Epithelial cell of proximal tubule (primary cell): ENCODE measurements at places on chromosomes 6 and 20. TPM values are rescaled to one million over a fixed set of nuclear protein-coding genes. Genes with fewer than 3 reads are reported as not detected.

Gene TGM3
- total RNA-seq = not detected in 2 replicates

Gene GRM1
- 0.51 TPM in 1 of 2 replicates, not detected in the other for total RNA-seq

Gene UCKL1
- total RNA-seq = 16.2 and 35.7 TPM in 2 replicates

Gene ANKRD66
- total RNA-seq = not detected in 2 replicates
